ENCODE measurements at places on chromosomes 16 and 17.

DNA sequence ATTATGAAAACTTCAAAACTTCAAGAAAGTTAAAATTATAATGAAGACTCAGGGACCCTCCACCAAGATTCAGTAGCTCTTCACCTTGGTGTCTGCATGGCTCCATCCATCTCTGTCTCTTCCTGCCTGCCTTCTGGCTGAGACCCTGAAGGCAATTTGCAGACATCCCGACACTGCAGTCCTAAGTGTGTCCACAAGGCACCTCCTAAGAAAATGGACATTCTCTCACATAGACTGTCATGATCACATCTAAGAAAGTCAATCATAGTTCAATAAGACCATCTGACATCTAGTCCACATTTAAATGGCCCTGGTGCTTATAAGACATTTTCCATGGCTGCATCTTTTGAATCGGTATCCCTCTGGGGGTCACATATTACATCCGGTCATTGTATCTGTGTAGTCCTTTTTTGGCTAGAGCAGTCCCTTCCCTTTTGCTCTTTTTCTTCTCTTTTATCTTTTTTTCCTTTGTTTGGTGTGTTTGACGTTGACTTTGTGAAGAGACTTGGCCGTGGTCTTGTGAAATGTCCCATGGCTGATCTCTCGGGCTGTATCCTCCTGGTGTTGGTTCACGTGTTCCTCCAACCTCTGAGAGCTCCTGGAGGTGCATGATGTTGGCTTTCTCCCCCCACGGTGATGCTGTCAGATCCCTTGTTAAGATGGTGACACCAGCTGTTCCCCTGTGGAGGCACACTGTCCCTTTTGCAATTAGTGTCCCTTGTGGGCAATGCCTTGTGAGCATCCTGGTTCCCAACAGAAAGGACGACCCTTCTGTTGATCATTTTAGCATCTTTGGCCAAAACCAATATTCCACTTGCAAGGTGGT, 5.0 kb upstream of the TNFRSF13B start:
- DNase-seq: no peak

- DNase-seq: no peak
Observed at GRCh38 chr16:85291302-85292148, 179.3 kb upstream of the CIBAR2 start.

DNA sequence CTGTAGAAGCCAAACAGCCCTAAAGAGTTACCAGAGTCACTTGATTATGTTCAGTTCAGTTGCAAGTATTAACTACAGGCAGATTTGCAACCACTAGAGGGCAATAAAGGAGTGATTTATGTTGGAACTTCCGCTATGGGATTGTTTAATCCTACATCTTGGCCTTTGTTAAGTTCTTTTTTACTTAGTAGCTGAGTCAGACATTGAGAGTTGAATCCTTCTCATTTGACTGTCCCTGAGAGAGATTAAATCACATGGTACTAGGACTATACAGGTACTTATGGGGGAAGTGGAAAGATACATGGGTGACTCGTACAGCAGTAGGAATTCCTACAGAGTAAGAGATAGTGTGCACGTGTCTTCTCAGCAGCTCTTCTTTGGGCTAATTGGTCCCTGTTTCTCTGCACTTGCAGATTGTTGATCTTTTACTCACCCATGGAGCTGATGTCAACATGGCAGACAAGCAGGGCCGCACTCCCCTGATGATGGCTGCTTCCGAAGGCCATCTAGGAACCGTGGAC, 40.3 kb downstream of the CYB561 start:
- no peak for DNase-seq

DNA sequence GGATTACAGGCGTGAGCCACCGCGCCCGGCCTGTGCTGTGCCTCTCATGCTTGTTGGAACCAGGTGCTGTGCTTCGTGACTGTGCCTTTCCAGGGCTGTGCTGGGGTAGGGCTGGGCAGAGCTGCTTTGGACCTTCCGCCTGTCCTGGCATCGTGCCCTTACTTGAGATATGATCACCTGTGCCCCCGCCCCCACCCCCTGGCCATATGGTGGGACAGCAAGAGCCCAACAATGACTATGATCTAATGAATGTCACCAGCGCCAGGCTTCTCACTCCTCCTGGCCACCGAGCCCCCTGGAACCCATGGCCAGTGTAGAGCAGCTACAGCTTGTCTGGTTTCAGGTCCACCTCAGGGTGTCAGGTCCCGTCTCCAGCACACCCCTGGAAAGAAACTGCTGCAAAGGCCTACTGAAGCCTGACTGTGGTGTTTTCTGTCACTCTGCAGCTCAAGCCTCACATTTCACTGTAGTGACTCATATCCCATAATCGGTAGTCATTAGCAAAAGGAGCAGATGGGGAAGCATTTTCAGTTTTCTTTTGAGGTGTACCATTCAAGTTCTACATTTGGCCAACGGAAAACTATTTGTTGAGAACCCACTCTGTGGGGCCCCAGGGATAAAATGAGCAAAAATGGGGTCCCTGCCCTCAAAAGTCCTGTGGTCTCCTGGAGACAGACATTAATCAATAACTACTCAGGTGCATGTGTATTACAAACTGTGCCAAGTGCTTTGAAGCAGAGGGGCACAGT, 22.1 kb downstream of the FCSK start:
- DNase-seq: no peak

- DNase-seq: no peak
Observed at GRCh38 chr16:69049603-69050375, 55.7 kb upstream of the HAS3 start.

DNA sequence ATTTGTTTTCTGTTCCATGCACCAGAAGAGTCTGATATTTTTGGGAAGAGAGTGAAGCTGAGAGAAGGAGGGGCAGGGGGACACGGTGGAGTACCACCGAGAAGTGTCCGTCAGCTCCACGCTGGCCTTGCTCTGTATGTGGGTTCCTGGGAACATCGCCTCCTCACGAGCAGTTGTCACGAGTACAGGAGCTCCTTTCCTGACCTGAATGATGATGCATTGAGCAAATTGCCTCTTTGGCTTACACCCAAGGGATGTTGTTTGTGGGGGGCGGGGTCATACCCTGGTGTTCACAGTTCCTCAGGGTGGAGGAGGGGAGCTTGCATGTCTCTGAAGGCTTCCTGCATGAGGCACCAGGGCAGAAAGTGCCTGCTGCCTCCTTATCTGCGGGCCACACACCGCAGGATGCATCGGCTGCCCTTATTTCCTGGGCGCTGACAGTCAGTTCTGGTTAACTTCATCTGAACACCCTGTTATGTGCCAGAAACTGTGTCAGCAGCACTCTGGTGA, 36.2 kb downstream of the RGS9 start:
- no peak for DNase-seq

GRCh38 chr17:74579900-74580299, 12.2 kb downstream of the CD300LD start:
- no peak for DNase-seq

- DNase-seq: no peak
Observed at GRCh38 chr17:4605826-4606225, 21.5 kb downstream of the SMTNL2 start.

- DNase-seq: no peak
Observed at GRCh38 chr16:69874271-69874670, 76.9 kb upstream of the CLEC18A start.

DNA sequence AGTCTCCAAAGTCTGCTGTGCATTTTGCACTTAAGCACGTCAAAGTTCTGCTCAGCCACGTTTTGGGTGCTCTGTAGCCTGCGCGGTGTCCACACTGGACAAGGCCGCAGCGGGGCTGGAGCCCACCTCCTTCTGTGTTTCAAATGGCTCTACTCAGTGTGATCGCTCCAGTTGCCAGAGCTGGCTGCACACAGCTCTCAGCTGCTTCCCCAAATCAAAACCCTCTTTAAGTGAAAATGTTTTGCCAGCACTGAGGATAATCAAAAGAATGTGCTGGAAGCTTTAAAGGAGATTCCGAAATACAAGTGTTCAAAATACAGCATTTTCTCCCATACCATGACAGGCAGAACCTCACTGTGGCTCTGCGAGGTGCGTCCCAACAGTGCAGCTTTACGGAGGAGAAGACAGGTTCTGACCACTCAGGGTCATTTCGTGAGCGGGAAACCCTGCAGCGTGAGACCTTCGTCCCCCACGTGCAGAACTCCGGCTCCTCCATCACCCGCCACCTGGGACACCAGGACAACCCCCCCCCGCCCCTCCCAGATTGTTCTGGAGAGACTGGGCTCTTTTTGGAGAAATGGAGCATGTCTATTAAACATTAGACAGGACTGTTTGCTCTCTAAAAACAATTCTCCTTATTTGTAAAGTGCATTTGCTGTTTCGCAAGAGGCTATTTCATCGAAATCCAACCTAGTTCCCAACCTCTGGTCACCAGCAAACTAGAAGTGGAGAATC, 16.6 kb downstream of the TBC1D16 start:
- DNase-seq: no peak

Data from left renal pelvis (tissue), 4 donors.